Activated CD8-positive, alpha-beta memory T cell treated with anti-CD3 and anti-CD28 coated beads for 1 hour (primary cell): ENCODE measurements at places on chromosomes 5 and 9.

DNA sequence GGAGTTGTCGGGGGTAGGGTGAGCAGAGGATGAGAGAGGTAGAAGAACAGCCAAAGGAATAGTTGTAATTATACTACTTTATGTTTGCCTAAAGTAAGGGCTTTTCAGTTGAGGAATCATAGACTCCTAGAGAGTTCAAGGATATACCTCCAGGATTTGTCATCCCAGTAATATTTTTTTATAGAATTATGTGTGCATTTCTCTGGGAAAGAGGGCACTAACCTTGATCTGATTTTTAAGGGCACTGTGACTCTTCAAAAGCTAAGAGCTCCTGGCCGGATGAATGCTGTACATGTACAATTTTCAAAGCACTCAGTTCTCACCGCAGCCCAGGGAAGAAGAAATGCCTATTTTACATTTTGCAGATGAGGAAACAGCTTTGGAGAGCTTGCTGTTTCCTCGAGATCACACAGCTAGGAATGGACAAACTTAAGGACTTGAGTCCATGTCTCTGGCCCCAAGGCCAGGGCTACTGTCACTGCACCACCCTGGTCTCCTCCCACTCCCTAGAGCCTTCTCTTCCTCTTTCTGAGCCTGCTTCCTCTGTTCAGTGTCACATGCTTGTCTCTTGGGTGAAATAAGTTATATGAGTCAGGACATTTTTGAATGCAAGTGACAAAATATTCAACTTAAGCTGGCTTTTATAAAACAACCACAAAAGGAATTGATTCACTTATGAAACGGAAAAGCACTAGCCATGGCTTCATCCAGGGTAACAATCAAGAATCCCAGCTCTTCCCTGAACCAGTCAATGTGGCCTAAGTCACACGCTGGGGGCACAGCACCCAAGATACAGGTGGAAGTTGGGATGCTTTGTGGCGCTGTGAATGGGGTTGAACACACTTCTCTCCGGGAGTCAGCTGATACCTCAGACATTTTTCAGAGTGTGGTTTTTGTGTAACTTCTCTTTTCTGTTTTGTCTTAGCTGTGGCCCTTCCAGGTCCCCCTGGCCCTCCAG, 45.7 kb upstream of the TGFBR1 start:
- no peak for DNase-seq

DNA sequence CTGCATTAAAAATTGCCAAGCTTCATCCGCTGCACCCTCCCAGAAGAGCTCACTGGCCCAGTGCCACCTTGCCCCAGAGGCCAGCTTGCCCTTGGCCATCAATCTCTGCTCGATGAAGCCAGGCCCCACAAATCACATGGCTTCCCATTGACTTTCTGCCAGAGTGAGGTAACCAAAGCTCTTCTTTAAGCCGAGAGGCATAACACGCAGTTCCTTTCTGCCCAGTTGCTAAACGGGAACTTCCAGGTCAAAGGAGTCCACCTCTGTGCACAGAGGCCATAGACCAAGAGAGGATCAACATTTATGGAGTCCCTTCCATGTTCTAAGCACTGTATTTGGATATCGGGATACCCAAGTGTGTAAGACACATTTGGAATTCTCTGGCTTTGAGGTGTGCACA, 208.8 kb downstream of the KIF4B start:
- no peak for DNase-seq

- no peak for DNase-seq
Measured at GRCh38 chr9:112367465-112367864, 12.4 kb upstream of the HSDL2 start.

DNA sequence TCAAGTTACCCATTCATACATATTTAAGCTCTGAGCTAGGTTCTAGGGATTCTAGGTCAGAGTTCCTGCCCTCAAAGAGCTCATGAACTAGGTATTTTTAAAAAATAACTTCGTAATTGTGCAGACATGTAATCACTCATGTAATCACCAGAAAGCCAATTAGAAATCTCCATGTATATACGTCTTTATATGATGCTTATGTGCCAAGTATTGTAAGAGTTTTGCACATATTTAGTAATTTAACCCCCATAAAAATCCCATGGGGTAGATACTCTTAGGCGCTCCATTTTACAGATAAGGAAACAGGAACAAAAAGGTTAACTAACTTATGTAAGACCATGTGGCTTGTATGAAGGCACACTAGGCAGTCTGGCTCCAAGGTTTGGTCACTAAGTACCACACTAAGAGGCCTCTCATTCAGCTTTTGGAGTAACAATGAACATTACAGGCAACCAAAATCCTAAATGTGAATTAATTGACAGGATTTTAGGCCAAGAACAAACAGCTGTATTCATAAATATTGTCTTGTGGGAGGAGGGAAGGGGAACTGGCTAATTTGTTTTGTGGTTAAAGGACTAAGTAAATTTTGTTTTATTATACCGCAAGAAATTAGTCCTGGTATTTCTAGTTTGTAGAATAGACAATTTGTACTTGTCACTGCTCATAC, 1.7 kb upstream of the OTULINL start:
- no peak for DNase-seq
